ENCODE measurements at places on chromosomes 13 and 19. TPM values are rescaled to one million over a fixed set of nuclear protein-coding genes. Genes with fewer than 3 reads are reported as not detected.

GRCh38 chr13:99363949-99364348, 56.8 kb upstream of the GPR183 start:
- no peak for DNase-seq

DNA sequence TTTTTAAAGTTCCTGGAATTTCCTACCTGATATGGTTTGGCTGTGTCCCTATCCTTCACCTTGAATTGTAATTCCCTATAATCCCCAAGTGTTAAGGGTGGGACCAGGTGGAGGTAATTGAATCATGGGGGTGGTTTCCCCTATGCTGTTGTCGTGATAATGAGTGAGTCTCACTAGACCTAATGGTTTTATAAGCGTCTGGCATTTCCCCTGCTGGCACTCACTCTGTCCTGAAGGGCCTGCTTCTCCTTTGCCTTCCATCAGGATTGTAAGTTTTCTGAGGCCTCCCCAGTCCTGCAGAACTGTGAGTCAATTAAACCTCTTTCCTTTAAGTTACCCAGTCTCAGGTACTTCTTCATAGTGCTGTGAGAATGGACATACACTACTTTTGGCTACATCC, 298.7 kb downstream of the HS6ST3 start:
- DNase-seq = no peak

DNA sequence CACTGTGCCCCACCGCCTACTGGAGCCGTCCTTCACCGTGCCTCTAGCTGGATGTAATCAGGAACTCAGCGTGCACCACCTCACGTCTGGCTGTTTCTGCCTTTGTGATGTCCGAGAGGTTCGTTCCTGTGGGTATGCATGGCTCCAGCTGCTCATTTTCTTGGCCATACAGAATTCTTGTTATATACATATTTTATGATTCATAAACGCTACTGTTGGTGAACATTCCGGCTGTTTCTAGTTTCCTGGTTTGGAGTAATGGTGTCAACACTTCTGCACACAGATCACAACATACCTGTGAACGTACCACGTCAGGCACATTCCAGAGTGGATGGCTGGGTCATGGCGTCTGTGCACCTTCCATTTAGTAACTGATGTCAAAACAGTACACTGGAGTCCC, 14.6 kb downstream of the DCUN1D2 start:
- DNase-seq = no peak

DNA sequence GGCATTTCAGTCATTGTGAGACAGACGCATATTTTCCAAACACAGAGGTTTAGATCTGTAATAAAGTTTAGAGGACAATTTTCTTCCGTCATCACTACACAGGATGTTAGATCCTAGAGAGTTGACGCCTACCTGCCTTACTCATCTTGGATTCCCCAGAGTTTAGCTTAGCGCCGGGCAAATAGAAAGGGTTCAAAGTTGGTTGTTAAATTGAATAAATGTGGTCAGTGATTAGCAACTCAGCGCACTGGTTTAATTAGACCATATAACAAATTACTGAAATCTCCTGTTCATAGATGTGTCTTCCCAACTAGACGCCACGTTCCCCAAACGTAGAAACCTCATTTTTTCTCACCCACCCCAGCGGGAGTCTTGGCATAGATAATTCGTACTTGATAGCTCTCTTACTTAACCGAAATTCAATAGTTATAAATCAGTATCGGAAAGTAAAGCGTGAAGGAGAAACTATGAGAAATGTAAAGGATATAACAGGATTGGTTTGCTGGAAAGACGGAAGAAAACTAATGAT, 726 bp upstream of the UFM1 start:
- no peak for DNase-seq

DNA sequence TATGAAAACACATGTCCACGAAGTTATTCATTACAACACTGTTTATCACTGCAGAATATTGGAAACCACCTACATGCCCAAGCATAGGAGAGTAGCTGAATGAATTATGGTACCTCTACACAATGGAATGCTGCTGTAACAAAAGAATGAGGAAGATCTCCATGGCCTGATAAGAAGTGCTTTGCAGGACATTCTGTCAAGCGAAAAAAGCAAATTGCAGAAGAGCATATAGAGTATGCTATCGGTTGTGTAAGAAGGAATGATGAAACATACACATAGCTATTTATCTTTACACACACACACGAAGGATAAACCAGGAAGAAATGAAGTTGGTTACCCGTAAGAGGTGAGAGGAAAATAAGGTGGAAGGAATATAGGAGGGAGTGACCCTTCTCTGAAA, 37.5 kb upstream of the CEACAM20 start:
- DNase-seq = no peak

DNA sequence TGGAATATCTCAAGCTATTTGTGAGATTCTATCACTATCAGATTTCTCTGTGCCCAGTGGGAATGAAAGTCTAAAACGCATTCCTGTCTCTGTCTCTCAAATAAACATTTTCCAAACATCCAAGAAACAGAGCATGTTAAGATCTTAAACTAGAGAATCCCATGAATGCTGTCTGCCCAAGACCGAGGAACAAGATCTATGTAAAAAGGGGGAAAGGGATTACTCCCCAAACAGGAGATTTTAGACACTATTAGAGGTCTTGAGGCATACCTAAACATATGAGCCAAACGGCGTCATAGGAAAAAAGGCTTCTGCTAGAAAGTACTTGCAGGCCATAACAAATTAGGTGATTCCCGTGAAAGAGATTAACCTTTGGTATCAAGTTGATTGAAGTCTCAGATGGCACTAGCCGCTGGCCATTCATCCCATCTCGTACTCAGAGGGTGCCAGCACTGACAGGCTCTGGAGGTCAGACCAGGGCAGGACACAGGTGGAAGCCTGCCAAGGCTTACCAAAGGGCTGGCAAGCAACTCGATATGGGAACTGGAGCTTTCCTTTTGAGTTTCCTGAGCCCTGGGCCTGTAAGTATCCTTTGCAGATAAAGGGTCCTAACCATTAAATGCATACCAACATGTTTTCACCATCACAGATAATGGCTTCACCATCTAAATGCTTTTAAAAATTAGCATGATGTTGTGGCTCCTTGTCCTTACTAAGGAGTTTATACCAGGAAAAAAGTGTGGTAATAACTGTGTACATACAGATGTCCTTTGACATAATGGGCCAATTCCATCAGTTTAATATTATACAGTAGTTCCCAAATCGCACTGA, 225.2 kb downstream of the FOXO1 start:
- peak; percentile 82 for DNase-seq

DNA sequence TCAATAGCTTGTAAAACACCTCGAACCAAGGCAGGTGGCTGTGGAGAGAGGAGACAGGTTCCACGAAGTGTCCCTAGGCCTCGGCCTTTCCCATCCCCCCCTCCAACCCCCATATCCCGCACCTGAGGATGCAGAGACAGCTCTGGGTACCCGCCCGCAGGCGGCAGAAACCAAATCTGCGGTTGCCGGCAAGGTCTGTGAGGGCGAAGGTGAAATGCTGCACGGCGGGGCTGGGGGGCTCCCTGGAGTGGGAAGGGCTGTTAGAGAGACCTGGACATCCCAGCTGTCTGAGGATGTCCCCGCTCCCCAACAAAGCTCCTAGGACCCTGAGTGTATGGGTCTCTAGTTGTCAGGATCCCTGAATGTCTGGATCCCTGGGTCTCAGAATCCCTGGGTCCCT, 2.8 kb downstream of the DENND1C start:
- DNase-seq = no peak

Gene PNMA8C
- not detected for total RNA-seq

Gene OVOL3
- total RNA-seq = not detected
